ENCODE measurements at places on chromosomes 16 and 17.
A peak's percentile ranks its signal among the peaks of the same experiment; 100 is the strongest.

DNA sequence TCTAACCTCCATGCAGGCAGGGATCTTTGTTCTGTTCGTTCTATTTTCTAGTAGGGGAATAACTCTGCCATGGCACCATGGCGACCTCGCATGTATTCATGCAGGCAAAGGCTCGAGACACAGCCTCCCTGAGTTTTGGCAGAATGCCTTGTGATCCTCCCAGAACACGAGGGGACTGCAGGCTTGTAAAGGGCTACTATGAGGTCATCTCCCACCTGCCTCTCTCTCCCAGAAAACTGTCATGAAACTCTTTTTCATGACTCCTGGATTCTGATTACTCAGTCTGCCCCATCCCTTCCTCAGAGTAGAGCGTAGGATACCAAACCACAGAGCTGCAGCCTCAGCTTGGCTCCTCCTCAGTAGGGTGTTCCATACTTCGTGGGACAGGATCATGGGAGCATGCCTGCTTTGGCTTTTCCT lies 64.3 kb downstream of the IGF2BP1 start:
- DNase-seq, result no peak

GRCh38 chr17:69477204-69477902 lies 62.9 kb downstream of the MAP2K6 start:
- DNase-seq, result no peak

- DNase-seq, result peak; percentile 2
Observed at GRCh38 chr16:1044460-1045309, 27.9 kb upstream of the SSTR5 start.

- no peak for DNase-seq
Observed at GRCh38 chr16:51888534-51888933, 658.4 kb downstream of the TOX3 start.

- DNase-seq, result no peak
Observed at GRCh38 chr16:89737341-89738071, 16.2 kb downstream of the ZNF276 start.

GRCh38 chr16:85326113-85326793 lies 214.0 kb upstream of the CIBAR2 start:
- no peak for DNase-seq

- DNase-seq, result no peak
Observed at GRCh38 chr16:3008690-3009037, 4.1 kb upstream of the CLDN9 start.

DNA sequence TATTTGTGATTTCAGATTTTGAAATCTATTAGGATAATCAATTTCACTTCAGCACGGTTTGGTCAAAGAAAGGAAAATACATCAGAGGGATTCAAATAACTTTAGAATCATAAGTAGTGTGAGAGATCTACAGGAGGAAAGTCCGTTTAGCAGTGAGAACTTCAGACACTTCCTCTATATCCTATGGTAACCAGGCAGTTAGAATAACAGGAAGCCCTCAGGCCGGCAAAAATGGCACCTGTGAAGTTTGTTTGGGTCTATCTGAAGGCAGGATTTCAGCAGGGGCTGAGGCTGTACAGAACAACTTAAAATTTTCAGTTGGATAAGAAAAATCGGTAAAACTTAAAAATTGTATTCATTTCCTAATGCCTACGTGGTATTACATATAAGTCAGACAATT lies 24.9 kb downstream of the KCNJ16 start:
- no peak for DNase-seq

GRCh38 chr17:40452921-40453378 lies 9.7 kb downstream of the IGFBP4 start:
- no peak for DNase-seq

DNA sequence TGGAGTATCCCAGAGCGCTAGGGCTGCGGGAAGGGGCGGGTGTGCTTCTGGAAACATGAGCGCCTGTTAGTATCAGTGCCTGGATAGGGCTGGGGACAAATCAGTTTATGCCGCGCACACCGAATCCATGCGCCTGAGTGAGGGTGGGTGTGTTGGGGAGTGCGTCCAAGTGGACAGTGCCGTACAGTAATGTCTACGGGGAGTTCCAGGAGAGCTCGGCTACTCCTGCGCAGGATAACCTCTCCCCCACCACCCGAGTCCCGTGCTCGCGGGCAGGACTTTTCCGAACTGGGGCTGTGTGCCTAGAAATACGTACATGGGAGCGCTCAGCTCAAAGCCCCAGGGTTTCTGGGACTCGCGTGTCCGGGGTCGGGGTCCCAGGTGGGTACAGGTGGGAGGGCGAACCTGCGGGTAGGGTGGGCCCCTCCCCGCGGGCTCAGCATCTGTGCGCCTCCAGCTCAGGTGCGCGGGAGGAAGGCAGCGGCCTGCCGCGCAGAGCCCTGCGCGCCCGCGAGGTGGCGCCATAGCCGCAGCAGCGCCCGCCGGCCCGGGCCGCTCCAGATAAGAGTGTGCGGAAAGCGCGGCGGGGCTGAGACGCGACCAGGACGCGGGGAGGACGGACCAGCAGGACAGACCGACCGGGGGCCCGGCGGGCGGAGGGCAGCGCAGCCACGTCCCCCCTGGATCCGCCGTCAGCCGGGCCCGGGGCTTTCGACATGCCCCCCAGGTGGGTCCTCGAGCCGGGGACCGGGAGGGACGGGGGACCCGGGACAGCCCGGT lies at the start of gene HIC1:
HIC1 (plus strand) TSS at position 592 of the 780 bp plus-strand sequence. CDS start 1,588 bp downstream, outside the sequence.
- peak; percentile 90 for DNase-seq

- peak; percentile 74 for DNase-seq
Observed at GRCh38 chr17:79832218-79833109, 6.8 kb downstream of the CBX4 start.

GRCh38 chr16:21710938-21711337 lies 47.2 kb downstream of the OTOA start:
- DNase-seq, result no peak

GRCh38 chr17:66833201-66833600 lies 1.7 kb upstream of the CACNG5 start:
- no peak for DNase-seq

- DNase-seq, result peak; percentile 8
Observed at GRCh38 chr16:70634861-70635260, 11.5 kb upstream of the IL34 start.

DNA sequence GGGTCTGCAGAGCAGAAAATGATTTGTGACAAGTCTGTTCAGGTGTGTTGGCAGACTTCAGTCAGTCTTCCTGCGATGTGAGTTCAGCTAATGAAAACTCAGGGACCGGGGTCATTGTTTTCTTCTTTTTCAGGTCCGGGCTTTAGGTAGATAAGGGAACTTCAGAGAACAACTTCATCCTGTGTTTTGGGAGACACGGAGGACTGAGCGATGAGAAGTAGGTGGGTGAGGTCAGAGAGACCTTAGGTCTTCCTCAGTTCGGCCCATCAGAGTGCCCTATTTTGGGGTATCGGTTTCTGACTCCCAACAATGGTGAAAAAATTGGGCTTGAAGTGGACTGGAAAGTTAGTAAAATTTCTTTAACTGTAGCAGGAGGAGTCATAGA lies 88.9 kb upstream of the ATF7IP2 start:
- DNase-seq, result no peak

DNA sequence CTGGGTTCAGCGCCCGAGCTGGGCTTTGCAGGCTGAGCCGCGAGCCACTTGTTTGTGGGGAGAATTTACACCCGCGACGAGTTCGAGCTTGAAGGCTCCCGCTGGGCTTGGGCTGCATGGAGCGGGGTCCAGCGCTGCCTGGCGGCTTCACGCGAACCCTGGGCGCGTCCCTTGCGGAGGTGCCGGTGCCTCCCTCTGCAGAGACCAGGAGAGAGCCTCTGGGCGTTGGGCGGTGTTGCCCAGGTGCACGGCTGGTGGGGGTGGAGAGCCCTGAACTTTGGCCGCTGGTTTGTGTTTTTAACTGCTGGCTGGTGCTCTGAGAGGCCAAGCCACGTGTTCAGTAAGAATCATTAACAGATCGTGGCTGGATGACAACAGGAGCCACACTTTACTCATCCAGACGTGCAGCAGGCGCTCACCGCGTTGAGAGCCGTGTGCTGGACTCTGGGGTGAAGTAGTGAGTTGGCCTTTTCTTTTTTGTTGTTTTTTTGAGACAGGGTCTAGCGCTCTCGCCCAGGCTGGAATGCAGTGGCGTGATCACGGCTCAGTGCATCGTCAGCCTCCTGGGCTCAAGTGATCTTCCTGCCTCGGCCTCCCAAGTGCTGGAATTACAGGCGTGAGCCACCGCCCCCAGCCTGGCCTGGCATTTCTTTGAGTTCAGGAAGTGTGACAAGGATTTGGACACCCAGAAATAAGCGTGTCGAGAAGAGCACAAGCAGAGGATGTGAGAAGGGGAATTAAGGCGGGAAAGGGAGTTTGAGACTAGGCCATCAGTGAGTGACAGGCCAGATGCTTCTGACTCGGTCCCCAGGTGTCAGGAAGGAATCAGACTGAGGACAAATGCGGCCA lies 827 bp downstream of the CDK10 start:
- no peak for DNase-seq

Data from eye (tissue), 1 donor.